ENCODE measurements at places on chromosomes 5 and 9.
A peak's percentile ranks its signal among the peaks of the same experiment; 100 is the strongest.

- no peak for DNase-seq
These were observed 75.1 kb downstream of the ALDH7A1 start for GRCh38 chr5:126519637-126520592.

DNA sequence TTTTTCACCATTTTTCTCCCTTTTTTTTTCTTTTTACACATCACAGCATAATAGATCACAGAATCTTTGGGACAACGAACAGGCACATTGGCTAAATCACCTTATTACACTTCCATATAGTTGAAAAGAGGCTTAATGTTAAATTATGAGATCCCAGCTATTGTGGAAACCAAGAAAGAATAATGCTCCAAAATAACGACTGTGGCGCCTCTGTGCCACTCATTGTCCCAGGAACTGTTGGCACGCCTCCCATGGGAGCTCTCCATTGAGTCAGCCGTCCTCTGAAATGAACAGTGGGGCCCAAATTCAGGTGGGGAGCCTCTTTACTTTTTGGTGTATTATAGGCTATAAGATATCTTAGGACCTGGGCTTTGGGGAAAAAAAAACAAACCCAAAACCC, 82.2 kb upstream of the NFIB start:
- no peak for DNase-seq

GRCh38 chr5:160520609-160521391, 99.1 kb downstream of the PTTG1 start:
- DNase-seq = no peak

DNA sequence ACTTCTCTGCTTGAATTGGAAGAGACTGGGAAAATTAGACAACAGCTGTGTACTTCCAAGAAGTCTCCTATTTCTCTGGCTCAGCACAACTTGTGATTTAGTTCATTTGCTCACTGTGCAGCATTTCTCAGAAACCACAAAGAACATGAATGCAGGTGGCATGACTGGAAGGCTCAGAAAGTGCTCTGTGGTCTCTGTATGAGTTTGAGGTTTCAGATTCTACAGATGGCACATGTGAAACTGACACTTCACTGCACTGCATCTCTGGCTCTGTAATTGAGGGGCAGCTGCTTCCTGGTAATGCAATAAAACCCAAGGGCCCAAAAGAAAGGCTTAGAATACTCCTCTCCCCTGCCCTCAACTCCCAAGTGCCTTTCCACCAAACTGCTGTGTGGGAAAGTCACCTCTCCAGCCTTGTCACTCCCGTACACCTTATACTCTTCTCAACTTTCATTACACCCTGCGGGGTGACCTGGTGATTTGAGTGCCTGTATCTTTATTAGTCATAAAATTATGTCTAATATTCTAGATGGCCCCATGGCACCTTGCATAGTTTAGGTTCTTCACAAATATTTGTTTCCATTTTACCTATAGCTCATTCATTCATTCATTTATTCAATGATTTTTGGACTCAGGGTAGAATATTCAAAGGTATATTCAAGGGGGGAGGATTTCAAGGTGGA, 82.5 kb downstream of the ESM1 start:
- DNase-seq = peak; percentile 22

DNA sequence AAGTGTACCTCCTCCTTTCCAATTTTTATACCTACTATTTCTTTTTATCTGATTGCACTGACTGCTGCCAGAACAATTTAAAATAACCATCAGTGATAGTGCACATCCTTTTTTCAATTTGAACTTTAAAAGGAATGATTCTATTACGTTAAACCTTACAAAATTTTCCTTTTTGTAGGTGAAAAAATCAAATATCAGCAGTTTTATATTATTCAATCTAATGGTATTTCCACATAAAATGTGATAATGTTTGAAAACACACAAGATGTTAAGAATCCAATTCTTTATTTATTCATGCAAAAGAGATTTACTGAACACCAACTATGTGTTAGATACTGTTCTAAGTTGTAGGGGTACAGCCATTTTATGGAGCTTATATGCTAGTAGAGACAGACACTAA, 105.7 kb downstream of the GDNF start:
- DNase-seq = no peak

DNA sequence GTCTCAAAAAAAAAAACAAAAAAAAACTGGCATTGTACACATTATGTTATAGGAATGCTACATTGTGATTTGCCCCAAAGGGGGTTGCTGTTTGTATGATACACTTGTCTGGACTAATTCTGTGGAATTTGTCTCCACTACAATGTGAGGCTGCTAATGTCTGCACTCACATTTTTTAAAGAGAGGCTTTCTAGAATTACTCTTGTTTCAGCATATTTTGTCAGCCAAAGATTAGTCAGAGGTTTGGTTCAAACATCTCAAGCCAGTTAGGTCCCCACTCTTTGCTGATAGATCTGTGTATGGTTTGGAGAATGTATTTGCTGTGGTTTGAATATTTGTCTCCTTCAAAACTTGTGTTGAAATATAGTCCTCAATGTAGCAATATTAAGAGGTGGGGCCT, 59.3 kb upstream of the ZNF169 start:
- DNase-seq = no peak

DNA sequence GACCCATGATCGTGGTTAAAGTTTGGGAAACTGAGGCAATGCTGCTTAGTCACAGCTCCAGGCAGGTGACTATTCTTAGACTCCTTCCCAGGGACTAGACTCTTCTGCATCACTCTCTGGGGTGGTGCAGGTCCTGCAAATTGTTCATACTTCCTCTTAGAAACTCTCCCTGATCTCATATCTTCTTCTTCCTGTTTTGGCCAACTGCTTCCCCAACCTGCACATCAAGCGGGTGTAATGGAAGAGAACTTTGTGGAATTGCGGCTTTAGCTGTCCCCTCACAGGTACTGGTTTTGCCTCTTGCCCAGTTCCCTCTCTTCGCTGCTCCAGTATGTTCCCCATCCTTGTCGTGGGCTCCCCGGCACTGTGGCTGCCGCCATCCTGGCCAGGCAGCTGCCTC, 111.5 kb upstream of the CTSL start:
- no peak for DNase-seq

DNA sequence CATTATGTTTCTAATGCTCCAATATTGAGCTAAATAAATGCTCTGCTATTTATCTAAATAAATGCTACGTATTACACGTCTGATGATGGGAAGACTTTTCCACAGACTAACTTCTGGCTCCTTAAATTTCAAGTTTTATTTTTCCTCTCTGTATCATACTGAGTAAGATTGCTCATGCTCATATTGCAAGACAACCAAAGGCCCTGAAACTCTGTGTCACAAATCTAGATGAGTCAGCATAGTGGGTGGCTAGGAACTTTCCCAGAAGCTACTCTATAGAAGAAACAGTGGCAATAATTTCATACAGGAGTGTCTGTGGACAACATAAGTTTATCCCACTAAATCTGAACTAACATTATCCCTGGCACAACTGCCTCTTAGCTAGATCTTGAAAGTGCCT, 53.0 kb upstream of the RFX3 start:
- DNase-seq = no peak

GRCh38 chr9:38687389-38687842, 32.5 kb downstream of the FAM240B start:
- DNase-seq = no peak

- DNase-seq = no peak
These were observed 148.1 kb upstream of the DMRT1 start for GRCh38 chr9:693201-694091.

DNA sequence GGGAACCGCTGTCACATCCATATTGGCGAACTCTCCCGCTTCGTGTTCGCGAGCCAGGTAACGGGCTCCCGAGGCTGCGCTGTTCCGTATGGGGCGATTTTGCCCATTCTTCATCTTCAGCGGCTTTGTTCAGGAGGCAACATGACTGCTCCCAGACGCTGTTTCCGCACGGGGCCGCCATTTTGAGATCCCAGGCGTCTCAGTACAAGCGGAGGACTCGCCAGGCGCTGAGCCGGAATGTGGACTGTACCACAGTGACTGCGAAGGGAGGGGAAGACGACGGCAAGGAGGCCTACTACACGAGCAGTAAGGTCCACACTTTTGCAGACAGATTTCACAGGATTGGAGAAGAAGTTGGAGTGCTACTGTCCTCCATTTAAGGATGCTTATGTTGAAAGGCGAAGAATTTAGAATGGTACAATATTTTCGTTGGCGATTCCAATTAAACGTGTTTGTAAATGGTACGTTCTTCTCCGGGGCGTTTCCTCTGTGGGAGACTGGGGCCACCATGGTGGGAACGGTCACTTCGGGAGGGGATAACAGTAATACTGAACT, 41.6 kb upstream of the ZNF300 start:
- no peak for DNase-seq

- no peak for DNase-seq
These were observed 307.5 kb downstream of the ZNF608 start for GRCh38 chr5:124438903-124439281.

DNA sequence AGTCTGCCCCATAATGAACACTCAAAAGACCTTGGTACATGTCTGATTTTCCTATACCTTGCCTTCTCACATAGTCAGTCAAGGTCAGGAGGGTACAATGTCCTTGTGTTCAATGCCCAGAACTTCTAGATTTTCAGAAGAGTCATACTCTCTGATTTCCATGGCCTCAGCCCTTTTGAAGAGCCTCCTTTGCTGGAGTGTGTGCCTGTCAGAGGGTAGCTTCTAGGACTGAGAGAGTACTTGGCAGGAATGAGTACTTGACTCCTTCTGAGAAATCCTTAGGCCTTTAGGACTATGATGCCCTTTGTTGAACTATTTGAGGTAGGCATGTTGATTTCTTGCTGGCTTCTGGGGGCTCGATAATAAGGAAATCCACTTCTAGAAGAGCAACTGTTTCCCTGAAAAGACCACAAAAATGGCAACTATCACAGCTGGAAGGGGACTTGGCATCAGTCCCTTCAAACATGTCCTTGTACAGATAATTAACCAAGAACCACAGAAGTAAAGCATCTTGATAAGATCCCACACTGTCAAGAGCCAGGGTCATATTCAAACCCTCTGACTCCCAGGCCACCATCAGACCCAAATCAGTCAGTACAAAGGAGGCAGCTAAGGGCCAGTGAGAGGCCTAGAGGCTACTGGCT, 10.6 kb upstream of the MEGF9 start:
- no peak for DNase-seq

DNA sequence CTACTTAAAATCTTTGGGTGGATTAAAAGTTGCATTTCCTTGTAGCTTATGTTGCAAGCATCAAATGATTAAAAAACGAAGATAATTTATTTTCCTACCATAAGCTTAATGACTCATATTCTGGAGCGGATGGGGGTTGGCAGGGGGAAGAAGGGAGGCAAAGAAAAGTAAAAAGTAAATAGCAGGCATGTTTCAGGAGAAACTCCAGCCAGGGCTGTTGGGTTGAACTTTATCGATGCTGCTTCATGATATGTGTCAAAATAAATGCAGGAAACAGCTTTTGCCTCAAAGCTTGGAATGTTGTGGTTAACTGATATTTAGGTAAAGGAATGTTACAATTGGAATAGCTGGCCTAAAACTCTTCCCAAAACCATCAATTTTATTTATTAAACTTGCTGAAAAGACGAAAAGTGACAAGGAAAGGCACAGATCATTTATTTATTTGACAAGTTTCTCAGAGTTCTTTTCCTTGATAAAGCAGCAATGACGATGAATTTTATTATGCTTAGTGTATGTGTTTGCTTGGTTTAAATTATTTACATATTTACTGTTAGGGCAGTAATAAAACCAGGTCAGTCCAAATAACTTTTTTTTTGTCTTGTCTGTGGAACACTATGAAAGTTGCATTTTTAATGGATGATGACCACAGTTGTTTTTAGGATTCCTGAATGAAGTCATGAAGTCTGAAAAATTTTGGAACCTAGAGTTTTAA, 177.9 kb downstream of the PCSK1 start:
- no peak for DNase-seq

DNA sequence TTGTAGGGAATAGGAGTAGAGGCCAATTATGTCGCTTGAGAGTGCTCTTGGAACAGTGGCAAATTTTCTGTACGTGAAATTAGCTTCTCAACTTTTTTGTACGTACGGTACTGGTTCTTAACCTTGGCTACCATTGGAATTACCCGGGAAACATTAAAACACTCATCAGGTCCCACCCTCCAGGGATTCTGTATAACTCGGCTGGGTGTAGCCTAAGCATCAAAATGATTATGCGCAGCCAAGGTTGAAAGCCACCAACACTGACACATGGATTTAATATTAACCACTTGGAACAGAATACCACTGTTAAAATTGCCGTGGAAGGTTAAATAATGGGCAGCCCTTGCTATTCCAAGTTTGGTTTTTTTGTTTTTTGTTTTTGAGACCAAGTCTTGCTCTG, 17.4 kb downstream of the DNAJA1 start:
- DNase-seq = no peak

DNA sequence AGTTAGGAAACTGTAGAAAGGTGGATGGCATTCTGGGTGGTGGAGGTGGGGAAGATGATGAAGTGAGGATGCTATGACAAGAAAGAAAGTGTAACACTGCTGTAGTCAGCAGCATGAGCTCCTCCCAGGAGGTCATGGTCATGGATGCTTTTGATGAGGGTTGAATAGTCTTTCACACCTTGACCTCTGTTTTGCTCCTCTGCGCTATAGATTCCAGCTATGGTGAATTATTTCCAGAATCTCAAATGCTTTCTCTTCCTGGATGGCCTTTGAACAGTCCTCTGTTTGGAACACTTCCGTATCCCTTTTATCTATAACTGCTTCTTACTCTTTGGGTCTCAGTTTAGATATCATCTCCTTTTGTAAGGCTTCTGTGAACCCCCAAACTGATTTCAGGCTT, 165.9 kb upstream of the PPP1R2B start:
- DNase-seq = no peak

- DNase-seq = no peak
These were observed 320.0 kb downstream of the FBXL17 start for GRCh38 chr5:108061941-108062340.

- DNase-seq = no peak
These were observed 72.2 kb downstream of the PTCD2 start for GRCh38 chr5:72392326-72392733.

GRCh38 chr5:91212714-91213092, 170.4 kb downstream of the ARRDC3 start:
- no peak for DNase-seq

GRCh38 chr5:54956922-54957321, 28.5 kb downstream of the ESM1 start:
- DNase-seq = no peak

GRCh38 chr5:138745268-138745667, 8.0 kb upstream of the CTNNA1 start:
- no peak for DNase-seq
